ENCODE measurements at places on chromosomes 6 and 20.

- no peak for DNase-seq
Observed at GRCh38 chr6:148323344-148323743, 19.3 kb upstream of the SASH1 start.

DNA sequence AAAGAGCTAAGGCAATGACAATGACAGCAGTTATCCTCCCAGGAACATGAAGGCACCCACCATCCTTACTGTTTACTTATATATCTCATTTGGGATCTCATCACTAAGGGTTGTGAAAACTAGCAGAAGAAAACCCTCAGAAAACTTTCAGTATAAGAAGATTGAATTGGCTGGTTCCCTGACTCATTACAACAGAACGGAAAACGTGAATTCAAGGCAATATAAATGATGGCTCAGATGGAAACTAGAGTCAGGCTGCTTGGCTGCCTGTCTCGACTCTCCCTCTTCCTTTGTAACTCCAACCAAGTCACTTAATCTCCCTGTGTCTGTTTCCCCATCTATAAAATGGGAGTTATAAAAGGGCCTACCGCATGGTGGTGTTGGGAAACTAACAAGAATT is 387.1 kb upstream of the JARID2 start:
- no peak for DNase-seq

- DNase-seq, result no peak
Observed at GRCh38 chr6:15616261-15616660, 46.6 kb downstream of the DTNBP1 start.

DNA sequence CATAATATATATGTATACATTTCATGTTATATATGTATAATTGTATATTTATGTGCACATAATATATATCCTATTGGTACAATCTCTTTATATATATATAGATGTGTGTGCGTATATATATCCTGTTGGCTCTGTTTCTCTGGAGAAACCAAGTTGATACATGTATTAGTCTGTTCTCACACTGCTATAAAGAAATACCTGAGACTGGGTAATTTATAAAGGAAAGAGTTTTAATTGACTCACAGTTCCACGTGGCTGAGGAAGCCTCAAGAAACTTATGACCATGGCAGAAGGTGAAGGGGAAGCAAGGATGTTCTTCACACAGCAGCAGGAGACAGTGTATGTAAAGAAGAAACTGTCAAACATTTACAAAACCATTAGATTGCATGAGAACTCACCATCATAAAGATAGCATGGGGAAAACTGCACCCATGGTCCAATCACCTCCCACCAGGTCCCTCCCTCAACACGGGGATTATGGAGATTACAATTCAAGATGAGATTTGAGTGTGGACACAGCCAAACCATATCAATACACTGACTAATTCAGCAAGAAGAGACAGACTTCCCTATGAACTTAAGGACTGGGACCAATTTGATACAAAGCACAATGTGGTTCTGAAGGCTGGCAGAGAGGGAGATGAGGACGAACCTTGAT is 14.0 kb downstream of the CST3 start:
- no peak for DNase-seq

DNA sequence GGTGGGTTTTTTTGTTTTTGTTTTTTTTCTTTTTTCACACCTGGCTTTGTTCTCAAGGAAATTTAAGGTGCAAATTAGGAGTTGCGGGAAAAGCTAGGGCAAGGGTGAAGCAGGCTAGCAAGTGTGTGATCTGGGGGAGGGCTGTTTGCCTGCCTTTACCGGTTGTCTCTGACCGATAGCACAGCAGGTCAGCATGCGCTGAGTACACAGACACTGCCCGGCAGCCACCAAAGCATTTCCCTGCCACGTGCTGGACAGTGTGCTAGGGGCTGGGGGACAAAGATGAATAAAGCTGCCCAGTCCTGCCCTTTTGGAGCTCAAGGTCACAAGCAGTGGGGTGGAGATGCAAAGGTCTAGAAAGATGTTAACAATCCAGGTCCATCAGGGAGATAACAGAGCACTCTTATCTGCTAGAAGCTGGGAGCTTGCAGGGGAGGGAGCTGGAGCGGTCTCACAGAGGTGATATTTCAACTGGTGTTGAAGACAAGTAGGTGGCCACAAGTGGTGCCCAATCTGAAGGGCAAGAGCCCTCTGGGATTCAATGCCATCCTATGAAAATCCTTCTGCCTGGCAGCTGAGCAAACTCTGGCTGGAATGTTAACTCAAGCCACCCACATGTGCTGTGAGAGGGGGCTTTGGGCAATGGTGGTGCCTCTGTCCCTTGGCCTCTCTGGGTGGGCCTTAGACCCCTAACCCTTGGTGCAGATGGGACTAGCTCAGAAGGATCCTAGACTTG is 24.5 kb downstream of the TTBK1 start:
- DNase-seq, result no peak

- no peak for DNase-seq
Observed at GRCh38 chr6:159462431-159462830, 230.6 kb downstream of the SOD2 start.

GRCh38 chr6:70413992-70414494 is 735 bp downstream of the FAM135A start:
- DNase-seq, result peak; percentile 35

DNA sequence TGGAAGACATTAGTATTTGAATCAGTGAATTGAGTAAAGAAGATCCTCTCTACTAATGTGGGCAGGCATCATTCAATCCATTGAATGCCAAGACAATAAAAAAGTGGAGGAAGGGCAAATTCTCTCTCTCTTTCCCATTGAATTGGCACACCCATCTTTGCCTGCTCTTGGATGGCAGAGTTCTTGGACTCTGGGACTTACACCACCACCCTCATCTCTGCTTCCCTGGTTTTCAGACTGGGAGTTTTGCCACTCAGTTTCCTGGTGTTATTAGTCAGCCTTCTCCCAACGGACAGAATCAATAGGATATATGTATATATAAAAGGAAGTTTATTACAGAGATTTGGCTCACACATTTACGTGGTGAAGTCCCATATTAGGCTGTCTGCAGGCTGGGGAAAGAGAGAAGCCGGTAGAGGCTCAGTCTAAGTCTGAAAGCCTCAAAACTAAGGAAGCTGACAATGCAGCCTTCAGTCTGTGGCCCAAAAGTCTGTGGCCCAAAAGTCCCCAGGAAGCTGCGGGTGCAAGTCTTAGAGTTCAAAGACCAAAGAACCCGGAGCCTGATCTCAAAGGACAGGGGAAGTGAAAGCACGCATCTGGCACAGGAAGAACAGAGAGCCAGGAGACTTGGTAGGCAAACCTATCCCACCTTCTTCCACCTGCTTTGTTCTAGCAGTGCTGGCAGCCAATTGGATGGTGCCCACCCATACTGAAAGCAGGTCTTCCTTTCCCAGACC is 64.4 kb downstream of the SMPDL3A start:
- DNase-seq, result no peak

- no peak for DNase-seq
Observed at GRCh38 chr6:135535989-135536414, 38.5 kb upstream of the AHI1 start.

DNA sequence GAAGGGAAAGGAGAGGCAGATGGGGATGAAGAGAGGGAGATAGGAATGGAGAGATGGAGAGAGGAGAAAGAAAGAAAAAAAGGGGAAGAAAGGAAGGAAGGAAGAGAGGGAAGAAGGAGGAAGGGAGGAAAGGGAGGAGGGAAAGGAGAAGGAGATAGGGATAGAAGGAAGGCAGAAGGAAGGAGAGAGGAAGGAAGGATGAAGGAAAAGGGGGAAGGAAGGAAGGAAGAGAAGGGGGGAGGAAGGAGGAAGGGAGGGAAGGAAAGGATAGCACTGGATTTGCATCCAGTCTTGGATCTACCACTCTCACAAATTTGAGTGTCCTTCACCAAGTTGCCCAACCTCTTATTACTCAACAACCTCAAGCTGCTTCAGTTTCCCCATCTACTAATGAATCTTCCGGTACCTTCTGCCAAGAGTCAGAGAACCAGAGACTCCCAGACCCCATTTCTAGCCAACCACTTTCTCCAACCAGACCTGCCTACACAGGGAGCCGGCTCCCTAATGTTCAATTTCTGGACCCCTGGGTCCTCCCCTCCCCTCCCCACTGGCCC is 79.7 kb upstream of the FOXP4 start:
- DNase-seq, result no peak

DNA sequence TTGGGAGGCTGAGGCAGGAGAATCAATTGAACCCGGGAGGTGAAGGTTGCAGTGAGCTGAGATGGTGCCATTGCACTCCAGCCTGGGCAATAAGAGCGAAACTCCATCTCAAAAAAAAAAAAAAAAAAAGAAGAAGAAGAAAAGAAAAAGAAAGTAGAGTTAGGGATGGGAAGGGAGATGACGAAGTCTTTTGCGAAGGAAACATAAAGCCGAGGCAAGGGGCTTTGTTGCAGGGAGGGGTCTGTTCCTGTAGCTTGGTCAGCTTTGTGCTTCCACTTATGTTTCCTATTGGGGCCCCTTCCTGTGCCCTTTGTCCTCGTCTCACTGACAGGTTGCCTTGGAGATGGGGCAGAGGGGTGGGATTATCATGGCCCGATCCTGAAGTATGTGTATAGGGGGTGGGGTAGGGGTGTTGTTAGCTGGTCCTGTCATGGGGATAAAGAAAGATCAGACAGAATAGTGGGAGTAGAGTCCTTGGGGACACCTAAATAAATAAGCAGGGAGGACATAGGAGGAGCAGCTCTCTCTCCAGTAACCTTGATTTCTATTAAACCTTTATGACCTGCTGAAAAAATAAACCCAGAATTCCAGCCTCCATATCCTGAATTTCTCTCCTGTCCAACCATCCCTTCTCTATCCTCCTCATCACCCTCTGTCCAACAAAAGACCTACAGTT is 1.1 kb upstream of the CLIC1 start:
- peak; percentile 84 for DNase-seq

DNA sequence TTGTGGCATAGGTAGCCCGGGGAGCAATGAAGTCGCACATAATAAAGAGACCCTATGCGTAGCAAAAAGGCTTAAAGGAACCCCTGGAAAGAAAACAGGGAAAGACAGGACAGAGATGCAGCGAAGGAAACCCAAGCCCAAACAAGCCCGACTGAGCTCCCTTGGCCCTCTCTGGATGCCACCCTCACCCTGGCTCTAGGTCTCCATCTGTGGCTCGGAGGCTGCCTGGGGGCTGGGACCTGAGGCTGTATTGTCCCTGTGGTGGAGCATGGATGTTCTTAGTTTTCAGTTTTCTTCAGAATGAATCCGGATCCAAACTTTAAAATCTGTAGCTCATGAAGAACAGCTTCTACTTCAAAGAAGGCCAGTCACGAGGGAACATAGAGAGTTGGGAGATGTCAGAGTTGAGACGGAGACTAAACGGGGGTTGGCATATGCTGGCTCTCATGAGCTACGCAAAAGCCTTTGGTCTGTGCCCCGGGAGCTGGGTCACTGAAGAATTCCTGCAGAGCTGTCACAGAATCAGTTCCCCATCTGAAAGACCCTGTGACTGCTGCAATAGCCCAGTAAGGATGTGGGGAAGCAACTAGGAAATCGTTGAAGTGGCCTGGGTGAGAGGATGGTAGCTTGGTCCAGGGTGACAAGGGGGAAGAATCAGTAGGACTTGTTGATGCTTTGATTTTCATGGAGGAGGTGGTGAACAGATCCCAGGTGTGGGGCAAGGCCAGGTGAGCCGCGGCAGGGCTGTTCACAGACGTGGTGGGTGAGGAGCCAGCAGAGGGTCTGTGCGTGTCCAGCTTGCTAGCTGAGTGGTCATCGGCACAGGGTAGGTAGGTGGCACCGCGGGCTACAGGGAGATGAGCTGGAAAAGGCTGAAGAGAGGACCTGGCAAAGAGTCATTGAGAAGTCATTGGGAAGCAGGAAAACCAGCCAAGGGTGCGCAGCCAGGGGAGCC is 35.2 kb downstream of the SYNDIG1 start:
- DNase-seq, result no peak

GRCh38 chr6:26415791-26416190 is 13.7 kb downstream of the BTN3A1 start:
- no peak for DNase-seq

- no peak for DNase-seq
Observed at GRCh38 chr20:62352402-62353288, 14.5 kb downstream of the LAMA5 start.

DNA sequence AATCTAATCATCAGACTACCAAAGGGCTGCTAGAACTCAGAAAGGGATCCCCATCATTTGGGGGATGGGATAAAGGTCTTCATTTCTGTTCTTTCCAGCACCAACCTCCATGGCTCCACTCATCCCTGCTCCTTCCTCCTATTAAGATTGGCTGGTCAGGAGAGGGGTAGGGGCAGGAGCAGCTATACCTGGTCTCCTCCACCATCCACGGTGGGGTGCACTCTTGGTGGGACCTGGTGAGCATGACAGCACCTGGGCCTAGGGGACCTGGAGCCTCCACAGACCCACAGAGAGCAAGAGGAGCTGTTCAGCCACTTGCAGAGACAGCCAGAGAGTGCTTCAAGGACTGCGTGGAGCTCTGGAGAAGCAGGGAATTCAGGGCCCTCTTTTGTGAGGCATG is 6.1 kb upstream of the ULBP2 start:
- no peak for DNase-seq

- no peak for DNase-seq
Observed at GRCh38 chr6:13304101-13304500, 24.2 kb downstream of the TBC1D7 start.

GRCh38 chr20:18428490-18429173 is 38.2 kb downstream of the DZANK1 start:
- no peak for DNase-seq

DNA sequence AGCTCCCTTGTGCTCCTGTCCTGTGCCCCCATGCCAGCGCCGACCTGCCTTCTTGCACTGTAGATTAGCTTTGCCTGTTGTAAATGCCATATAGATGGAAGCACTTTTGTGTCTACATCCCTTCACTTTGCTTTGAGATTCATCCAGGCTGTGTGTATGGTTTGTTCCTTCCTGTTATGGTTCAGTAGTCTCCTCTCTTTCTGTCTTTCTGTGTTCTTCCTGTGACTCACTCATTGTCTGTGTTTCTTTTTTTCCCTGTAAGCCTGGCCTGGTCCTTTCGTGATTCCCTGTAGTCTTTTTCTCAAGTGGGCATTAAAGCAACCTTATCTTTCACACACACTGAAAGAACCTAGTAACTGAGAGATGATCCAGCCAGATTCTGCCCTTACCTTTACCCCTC is 66.6 kb downstream of the JARID2 start:
- DNase-seq, result no peak

- DNase-seq, result no peak
Observed at GRCh38 chr6:73393278-73393677, 1.4 kb upstream of the DDX43 start.

GRCh38 chr6:89154131-89154530 is 8.3 kb downstream of the PM20D2 start:
- no peak for DNase-seq

DNA sequence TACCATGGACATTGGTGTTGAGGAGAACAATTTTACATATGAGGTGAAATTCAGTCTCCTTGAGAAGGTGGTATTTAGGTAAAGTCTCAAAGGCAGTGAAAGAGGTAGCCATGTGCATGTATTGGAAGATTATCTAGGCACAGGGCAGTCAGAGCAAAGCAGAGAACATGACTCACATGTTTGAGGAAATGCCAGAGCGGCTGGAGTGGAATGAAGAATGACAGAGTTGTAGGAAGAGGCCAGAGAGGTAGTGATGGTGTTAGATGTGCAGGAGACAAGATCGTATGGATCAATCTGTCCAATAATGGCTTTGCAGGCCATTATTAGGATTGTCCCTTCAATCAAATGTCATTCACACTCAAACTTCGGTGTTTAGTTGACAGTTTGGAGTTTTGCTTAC is 449.4 kb upstream of the PTCHD4 start:
- DNase-seq, result no peak

Measured in GF-D8 (cell line).